ENCODE measurements at places on chromosomes 11 and 22.
A peak's percentile ranks its signal among the peaks of the same experiment; 100 is the strongest.

GRCh38 chr11:47642099-47642855, at the start of gene MTCH2:
Gene MTCH2 (minus strand): TSS chr11:47642559. CDS start chr11:47642465, 94 bp downstream.
- peak; percentile 98 for DNase-seq

- no peak for DNase-seq
These were observed 73.7 kb downstream of the PHF21A start for GRCh38 chr11:46047520-46047919.

GRCh38 chr11:92941676-92942571, 27.5 kb upstream of the MTNR1B start:
- DNase-seq: peak; percentile 38

DNA sequence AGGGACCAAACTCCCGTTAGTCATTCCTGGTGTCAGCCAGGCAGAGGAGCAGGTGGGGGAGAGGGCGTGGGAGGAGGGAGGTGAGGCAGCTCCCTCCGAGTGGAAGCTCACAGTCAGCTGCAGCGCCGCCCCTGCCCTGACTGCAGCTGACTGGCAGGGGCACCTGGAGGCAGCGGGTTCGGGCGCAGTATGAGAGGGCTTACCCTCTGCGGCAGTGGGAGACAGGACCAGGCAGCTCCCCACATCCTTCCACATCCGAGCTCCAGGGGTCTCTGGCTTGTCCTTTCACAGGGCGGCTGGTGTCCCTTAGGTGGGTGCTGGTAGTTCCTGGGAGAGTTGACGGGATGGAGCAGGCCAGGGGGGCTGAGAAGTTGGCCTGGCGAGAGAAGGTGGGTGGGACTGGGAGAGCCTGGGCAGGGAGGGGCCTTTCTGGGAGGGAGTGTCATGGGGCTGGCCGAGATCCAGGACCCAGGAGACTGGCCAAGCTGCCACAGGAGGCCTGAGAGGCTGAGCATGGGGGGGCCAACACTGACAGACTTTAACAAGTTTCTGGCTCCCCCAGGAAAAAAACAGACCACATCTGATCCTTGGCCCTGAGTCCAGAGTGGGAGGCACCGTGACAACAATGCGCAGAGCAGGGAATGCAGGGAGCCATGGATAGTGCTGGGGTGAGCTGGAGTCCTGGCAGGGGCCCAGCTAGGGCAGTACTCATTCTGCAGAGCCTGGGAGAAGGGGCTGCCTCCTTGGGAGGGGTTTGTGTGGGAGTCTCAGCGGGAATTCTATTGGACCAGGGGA, 4.9 kb downstream of the ADORA2A start:
- peak; percentile 79 for DNase-seq

- DNase-seq: no peak
These were observed 53.3 kb upstream of the SUSD2 start for GRCh38 chr22:24128021-24128420.

- DNase-seq: peak; percentile 91
These were observed 19.3 kb upstream of the FXYD2 start for GRCh38 chr11:117843666-117844484.

DNA sequence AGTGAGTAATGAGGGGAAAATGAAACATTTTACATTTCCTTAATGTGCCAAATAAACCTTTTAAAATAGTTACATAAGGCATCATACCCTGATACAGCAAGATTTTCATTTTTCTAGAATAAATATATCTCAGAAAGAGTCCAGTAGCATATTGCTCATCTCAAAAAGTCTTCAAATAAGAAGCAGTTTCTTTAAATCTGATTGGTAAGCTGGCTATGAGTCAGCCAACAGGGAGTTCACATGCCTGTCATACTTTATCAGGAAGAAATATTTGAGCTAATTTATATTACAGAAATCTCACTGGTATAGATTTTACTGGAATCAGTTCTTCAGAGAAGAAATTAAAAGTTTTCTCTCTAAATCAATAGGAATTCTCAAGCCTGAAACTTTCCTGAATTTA, 258.1 kb downstream of the C11orf87 start:
- DNase-seq: no peak

GRCh38 chr11:70569618-70569890, 171.2 kb downstream of the CTTN start:
- no peak for DNase-seq

DNA sequence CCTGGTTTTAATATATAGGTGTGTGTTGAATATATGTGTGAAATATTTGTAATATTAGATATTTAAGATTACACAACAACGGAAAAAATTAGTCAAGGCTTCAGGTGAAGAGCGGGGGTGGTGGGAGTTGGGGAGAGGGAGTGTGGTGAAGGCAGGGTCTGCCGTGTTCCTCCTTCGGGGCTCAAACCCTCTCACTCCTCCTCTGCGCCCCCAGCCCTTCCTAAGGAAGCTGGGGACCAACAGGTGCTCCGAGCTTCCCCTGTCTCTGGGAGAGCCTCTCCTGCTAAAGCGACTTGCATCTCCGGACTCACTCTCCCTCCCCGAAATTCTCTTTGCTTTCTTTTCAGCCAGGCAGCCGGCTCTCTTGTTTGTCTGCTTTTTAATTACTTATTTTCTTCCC, 960 bp upstream of the CADM1 start:
- no peak for DNase-seq

DNA sequence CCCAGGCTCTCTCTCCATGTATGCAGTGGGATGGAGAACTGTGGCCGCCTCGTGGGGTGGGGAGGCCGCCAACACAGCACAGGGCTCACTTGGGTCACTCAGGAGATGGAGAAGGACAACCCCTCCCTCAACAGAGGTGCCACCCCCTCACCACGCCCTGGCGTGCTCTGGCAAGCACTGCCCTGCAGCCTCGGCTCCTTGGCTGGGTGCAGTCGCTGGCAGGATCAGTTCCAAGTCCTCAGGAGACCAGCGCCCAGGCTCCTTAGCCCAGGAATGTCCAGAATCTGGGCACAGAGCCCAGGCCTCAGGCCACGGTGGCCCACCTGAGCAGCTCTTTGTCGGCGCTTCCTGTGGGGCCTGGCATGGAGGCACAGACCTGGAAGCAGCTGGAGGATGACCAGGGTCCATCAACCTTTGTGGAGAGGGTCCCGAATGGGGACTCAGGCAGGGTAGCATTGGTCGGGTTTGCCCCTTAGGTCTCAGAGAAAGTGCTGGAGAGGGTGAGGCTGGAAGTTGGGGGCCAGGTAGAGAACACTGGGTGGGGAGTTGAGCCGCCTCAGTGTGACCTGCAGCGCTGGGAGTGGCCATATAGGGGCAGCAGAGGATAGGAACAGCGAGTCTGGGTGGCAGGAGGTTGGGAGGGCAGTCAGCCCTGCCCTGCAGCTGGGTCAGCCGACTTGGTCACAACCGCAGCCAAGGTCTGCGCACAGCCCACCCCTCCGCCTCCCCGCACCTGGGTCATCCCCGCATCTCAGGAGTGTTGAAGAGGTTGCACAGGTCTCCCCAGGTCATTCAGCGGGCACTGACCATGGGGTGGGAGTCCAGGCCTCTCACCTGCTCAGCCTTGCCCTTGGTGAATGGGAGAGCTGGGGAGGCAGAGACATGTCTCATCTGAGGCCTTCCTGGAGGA, 8.2 kb downstream of the SUSD2 start:
- DNase-seq: peak; percentile 74

DNA sequence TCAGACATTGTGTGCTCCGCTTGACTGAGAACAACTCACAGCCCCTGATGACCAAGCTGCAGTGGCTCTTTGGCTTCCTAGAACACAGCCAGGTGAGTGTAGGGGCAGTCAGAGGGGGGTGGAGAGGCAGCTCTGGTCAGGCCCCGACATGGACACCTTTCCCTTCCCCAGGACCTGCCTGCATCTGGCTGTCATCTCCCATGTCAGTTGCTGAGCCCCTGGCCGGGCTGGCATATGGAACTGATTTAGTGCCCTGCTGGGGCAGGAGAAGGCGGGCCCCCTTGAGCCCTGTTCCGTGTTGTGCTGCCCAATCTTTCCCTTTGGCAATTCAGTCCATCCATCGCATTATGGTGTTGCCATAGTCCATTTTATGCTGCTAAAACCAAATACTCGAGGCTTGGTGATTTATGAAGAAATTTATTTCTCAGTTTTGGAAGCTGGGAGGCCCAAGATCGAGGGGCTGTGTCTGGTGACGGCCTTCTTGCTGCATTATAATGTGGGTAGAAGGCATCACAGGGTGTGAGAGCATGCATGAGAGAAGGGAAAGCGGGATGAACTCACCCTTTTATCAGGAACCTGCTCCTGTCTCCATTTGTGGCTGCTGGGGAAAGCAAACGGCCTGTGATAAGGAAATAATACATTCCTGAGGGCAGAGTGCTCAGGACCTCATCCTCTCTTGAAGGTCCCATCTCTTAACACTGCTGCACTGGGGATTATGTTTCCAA, 19.0 kb downstream of the USP35 start:
- no peak for DNase-seq

- peak; percentile 55 for DNase-seq
These were observed 19.7 kb downstream of the CTR9 start for GRCh38 chr11:10770626-10771254.

DNA sequence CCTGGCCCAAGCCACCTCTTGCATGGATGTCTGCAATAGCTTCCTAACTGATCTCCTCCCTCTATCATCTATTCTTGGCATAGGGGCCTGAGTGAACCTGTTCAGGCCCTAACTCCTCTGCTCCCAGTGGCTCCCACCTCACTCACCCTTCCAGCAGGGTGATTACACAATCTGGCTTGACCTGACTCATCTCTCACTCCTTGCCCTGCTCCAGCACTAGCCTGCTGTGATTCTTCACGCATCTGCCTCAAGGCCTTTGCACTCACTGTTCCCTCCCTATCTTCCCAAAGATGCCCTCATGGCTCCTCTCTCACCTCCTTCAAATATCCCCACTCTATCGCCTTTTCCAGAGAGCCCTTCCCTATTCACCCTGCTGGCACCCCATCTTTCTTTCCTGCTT, 10.5 kb downstream of the SCN4B start:
- no peak for DNase-seq

GRCh38 chr11:94557992-94558391, 9.2 kb upstream of the PIWIL4 start:
- DNase-seq: no peak

- DNase-seq: no peak
These were observed 883.3 kb downstream of the NTM start for GRCh38 chr11:132253469-132254264.

- DNase-seq: no peak
These were observed 11.2 kb upstream of the UPK3A start for GRCh38 chr22:45273452-45274075.

GRCh38 chr22:20583471-20583922, 76.1 kb downstream of the MED15 start:
- DNase-seq: no peak

DNA sequence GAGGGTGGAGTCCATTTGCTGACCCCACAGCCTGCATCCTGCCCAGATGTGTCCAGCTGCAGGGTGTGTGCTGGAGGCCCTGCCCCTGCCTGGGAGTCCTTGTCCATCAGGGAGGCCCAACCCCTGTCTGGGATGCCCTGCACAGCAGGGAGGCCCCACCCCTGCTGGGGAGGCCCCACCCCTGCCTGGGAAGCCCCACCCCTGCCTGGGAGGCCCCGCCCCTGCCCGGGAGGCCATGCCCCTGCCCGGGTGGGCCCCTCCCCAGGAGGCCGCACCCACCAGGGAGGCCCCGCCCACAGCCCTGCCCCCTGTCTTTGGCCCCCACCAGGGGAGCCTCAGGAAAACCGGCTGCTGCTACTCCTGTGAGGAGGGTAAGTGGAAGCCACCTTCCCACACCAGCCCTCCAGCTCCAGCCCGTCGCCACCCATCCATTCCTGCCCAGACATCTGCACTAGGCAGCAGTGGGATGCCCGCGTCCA, 37.2 kb downstream of the MUC5B start:
- peak; percentile 79 for DNase-seq

DNA sequence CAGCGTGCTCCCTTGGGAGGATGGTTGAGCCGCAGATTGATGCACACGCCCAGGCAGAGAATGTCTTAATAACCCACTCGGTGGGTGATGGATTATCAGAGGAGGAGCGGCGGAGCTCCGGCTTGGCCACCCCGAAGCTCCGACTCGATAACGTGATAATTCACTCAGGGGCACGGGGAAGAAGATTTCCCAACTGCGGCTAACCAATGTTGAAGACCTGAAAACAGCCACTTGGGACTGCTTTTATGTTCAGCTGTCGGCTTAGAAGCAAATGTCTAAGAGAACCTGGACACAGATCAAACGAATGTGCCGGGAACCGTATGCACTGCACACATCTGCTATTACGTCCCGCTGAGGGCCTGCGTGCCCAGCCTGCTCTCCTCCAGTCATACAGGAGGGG, 206.8 kb upstream of the CADM1 start:
- no peak for DNase-seq

- DNase-seq: no peak
These were observed 4.0 kb downstream of the POU2AF3 start for GRCh38 chr11:111302298-111302697.

GRCh38 chr11:14029440-14029839, 66.9 kb downstream of the SPON1 start:
- no peak for DNase-seq

- no peak for DNase-seq
These were observed 34.9 kb upstream of the NFRKB start for GRCh38 chr11:129930296-129930695.

DNA sequence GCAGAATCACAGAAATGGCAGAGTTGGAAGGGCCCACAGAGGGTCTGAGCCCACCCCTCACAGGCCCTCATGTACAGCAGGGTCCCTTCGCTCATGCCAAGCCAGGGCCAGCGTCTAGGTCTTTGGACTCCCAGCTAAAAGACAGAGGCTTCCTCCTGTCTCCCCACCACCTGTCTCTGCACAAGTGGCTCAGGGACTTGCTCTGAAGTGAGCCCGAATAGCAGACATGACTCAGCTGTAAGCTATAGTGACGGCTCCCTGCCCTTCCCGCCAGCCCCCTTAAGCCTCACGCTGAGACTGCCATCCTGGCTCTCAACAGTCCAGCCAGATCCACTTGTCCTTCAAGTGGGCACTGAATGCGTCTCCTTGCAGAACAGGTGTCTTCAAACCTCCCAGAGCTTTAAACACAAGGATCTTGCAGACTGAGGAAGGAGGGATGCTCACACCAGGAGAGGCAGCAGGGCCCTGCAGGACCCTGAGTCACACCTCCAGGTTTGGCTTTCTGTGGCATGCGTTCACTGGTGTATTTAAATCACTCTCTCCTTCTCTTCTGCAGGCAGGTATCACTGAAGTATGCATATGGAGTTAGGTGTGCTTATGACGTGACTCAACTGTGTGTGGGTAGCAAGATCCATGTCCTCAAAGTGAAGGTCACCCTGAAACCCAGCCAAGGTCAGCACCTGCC, 154.9 kb downstream of the CACNA1I start:
- DNase-seq: no peak

- no peak for DNase-seq
These were observed 40.7 kb downstream of the CSTPP1 start for GRCh38 chr11:46977038-46977813.

DNA sequence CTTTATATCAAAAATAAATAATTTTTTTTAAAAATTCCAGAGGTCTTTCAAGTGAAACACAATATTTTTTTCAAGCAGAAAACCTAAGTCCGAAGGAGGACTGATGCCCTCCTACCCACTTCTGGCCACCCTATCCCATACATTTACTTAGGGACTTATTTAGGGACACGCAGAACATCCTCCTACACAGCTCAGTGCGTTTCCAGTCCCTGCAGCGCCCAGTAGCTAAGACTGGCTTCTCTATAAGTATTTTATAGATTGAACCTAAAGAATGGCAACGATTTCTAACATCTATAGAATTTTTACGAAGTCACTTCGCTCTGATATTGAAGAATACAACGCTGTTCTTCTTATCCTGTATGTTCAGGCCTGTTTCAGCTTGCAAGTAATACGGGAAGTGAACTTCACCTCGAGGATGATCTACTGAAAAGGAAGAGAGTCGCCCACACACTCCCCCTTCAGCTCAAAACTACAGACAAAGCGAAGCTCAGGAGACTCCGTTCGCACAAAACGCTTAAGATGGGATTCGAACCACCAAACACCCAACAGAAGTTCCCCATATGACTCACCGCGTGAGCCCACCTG, 328 bp downstream of the CHEK2 start:
- no peak for DNase-seq
